ENCODE measurements at places on chromosomes 1 and 21.

- no peak for DNase-seq
These were observed 2.7 kb downstream of the ETV3L start for GRCh38 chr1:157096881-157097280.

DNA sequence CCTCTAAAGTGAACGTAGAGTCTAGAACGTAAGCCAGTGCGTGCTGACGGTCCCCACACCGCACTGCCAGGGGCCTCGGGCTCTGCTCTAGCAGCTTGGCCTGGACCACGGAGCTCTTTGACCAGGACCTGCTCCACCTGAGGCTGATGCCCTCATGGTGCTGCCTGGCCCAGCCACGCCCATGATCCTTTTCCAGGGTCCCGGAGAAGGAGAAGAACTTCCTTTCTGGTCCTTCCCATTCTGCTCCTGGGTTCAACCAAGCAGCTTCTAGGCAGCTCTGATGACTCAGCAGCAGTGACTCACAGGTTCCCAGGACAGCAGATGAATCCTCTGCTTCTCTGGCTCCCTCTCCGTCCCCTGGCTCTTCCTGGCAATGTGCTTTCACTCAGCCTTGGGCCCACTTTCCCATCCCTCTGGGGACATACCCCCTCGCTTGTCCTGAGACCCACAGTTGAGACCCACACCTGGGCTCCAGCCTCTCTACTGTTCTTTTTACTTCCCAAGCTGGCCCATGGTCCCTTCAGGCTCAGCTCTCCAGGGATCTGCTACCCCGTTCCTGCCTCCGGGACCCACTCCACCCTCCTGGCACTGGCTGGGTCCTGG is 246.3 kb upstream of the RAB4A start:
- DNase-seq = no peak

DNA sequence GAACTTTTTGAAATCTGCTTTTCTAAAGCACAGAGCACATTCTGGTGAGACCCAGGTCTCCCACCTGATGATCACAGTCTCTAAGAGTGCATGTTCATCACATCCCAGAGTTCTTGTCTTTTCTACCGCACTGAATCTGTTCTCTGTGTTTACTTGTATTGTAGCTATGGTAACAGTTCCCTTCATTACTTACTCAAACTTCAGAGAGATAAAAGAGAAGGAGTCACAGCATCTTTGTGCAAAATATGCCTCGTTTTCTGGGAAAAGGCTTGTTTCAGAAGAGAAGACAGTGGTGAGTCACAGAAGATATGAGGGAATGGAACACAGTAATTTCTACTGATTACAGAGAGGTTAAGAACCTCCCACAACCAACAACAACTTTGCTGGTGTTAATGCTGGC is 580.6 kb downstream of the PLA2G4A start:
- no peak for DNase-seq

GRCh38 chr1:15452866-15453571 is 3.5 kb upstream of the CELA2A start:
- DNase-seq = no peak

GRCh38 chr1:66750577-66750976 is 1.7 kb upstream of the DYNLT5 start:
- DNase-seq = peak; percentile 66

DNA sequence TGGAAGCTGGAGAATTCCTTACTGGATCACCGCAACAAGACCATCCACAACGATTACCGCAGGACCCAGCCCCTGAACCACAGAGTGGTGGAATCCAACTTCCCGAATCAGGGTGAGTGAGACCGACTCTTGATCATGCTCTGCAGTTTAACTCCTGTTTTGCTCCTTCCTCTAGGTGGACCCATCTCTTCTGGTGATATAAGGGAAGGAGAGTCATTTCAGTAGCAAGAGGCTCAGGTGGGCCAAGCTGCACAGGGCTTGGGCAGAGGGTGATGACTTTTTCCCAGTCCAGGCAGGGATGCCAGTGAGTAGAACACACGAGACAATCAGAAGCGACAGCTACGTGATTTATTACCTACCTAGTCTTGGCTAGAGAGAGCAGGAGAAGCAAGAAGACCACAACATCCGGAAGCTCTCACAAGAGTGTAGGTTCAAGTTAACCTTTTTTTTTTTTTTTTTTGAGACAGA is 25.2 kb downstream of the CA6 start:
- DNase-seq = peak; percentile 85

- no peak for DNase-seq
These were observed 4.5 kb upstream of the SRSF10 start for GRCh38 chr1:23984417-23985186.

DNA sequence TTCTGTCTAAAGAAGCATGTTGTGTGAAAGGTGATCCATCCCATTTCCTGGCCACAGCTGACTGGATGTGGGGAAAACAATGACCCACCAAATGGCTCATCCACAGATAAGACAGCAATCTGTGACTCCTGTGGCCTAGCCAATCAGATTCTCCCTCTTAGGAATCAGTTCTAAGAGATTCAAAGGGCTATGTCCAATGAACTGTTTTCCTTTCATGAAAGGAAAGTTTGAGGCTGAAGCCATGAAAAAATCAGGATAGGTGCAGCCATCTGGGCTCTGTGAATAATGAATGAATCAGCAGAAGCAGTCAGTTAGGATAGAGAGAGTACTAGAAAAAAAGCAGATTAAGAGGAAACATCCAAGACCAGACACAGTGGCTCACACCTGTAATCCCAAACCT is 164.7 kb downstream of the NRIP1 start:
- no peak for DNase-seq

DNA sequence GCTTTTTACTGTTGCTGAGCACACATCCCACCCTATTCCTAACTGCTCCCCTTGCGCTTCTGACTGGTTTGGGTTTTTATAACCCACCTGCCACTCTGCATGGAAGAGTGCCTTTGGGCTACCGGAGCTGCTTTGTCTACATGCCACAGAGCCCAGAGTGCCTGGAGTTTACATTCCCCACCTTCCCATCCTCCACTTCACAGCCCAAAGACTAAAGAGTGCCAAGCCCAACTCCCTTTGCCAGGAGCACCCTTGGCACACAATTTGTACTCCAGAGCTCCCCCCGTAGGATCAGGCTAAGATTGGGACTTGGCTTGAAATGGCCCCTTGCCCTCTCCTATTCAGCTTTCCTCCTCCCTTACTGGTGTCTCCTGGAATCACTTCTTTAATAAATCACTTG is 63.3 kb downstream of the LHX9 start:
- DNase-seq = no peak

GRCh38 chr1:191174298-191174697 is 696.6 kb upstream of the BRINP3 start:
- DNase-seq = no peak

DNA sequence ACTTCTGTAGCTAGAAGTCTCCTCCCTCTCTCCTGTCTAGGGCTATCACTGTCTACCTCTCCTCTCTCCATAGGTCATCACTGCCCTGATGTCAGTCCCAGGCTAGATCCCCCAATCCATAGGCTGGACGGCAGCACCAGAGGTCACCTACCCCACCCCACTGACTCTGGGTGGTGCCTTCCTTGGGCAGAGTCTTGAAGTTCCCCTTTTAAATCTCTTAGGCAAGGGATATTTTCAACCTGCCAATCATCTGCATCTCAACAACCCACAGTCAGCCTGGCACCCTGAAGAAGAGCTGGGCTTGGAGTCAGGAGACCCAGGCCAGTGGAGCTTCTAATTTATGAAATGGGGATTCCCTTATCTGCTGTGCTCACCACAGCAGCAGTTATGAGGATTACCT is 13.2 kb downstream of the MYBPH start:
- DNase-seq = no peak

GRCh38 chr1:100896481-100896982 is 642 bp downstream of the SLC30A7 start:
- peak; percentile 47 for DNase-seq

DNA sequence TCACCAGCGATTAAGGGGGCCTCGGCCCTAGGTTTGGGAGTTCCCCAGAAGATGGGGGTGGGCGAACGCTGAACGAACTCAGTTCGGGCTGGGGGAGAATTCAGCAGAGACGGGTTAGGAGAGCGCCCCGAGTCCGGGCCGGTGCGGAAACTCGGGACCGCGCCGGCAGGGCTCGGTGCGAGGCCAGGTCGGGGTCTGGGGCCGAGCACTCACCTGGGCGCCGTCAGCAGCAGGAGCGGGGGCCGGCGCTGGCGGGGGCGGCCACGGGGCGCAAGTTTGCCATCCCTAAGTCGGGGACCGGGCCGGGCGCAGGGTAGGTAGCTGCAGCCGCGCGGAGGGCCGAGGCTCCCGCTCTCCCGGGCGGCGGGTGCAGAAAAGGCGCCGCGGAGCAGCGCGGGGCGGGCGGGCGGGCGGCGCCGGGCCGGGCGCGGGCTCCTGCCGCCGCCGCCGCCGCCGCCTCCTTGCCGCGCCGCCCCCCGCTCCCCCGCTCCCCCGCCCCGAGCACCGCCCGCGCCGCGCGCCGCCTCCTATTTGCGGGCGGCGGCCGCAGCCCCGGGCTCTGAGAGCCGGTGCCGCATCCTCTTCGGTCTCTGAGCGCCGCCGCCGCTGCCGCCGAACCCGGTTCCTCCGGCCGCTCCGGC is 349 bp downstream of the ADGRB2 start:
- DNase-seq = no peak

GRCh38 chr1:162696286-162696862 is 64.1 kb downstream of the DDR2 start:
- DNase-seq = no peak

DNA sequence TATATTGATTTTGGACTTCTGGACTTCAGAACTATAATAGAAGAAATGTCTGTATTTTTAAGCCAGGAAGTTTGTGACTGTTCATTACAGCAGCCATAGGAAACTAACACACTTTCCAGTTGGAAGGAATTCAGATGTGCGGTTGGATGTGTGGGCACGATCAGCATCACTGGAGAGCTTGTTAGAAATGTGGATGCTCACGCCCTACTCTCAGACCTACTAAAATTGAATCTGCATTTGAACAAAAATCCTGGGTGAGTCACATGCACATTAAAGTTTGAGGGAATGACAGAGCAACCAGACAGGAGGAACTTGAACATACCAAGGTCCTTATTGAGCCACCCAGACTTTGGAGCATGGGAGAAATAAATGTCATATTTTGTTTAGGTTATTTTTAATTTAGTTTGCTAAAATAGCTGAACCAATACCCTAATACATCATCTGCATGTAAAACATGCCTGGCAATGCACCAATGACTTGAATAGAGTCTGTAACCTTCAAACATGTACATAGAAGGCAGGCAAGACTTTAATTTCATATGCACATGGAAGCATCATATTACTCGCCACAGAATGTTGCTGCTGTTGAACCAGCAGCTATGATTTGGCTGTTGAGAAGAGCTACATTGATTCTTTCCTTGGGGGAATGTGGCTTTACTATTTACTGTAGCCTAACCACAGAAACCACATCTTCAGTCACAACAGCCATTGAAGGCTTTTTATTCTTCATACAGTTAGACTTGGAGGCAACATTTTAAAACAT is 346.2 kb downstream of the BARHL2 start:
- DNase-seq = no peak

DNA sequence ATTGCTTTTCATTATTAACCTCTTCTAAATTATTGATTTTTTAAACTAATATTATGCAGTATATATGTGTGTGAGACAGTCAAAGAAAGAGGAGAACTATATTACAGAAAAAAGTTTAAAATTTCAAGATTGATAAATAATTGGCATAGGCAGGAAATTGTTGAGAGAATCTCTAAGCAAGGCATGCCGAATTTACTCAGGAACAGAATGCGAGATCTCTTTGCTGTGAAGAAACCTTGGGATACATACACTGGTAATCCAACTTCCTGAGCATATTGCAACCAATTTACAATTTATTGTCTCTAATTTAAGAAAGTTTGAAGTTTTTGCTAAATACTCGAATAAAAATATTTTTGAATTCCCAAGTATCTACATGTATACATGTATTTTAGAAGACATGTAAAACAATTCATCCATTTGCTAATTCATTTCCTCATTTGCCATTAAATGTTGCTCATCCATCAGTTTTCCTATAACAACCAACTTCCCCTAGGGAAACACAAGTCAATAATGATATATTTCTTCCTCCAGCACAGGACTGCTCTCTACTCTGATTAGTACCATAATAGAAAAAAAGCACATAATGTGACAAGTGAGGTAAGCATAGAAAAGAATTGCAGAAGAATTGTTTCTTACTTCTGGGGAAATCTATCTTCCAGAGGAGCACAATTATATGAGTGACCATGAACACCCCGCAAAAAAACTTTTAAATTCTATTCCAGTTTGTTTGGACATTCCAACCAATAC is 588 bp downstream of the LRRC39 start:
- no peak for DNase-seq
